ENCODE measurements at places on chromosomes 16 and 17.

DNA sequence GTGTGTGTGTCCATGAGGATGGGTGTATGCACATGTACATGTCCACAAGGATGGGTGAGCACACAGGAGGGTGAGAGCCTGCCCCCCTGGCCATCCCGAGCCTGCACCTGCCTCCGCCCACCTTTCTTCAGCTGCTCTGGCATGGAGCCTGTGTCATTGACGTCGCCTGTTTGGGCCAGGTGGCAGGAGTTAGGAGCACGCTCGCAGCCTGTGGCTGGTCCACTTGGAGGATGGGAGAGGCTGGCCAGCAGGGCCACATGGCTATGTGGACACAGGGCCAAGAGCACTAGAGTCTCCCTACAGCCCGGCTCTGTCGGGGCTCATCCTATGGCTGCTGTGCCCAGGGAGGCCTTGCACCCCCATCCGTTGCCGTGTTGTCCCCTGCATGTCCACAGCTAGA, 21.4 kb downstream of the BAHCC1 start:
- DNase-seq: no peak

- DNase-seq: no peak
Measured at GRCh38 chr16:28259091-28259780, 33.1 kb upstream of the SBK1 start.

GRCh38 chr17:61158376-61158775, 241.3 kb upstream of the TBX2 start:
- DNase-seq: no peak

DNA sequence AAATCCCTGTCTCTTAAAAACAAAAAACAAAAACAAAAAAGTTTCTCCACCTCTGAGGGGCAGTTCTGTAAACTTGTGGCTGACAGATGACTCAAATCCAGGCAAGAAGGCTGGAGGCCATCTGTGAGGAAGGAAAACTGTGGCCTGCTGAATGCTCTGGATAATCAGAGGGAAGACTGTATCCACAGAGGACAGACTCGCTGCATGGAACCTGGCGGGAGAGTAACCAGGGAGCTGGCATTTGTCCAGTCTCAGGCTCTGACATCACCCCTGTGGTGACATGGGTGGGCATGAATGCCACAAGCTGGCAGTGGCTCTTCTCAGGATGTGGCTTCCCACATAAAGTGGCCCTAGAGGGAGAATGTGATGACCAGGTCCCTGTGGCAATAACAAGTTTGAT, 2.8 kb upstream of the KSR1 start:
- DNase-seq: no peak

- no peak for DNase-seq
Measured at GRCh38 chr16:68658341-68658973, 13.3 kb downstream of the CDH3 start.

GRCh38 chr17:71681427-71682173, 439.2 kb upstream of the SOX9 start:
- no peak for DNase-seq

DNA sequence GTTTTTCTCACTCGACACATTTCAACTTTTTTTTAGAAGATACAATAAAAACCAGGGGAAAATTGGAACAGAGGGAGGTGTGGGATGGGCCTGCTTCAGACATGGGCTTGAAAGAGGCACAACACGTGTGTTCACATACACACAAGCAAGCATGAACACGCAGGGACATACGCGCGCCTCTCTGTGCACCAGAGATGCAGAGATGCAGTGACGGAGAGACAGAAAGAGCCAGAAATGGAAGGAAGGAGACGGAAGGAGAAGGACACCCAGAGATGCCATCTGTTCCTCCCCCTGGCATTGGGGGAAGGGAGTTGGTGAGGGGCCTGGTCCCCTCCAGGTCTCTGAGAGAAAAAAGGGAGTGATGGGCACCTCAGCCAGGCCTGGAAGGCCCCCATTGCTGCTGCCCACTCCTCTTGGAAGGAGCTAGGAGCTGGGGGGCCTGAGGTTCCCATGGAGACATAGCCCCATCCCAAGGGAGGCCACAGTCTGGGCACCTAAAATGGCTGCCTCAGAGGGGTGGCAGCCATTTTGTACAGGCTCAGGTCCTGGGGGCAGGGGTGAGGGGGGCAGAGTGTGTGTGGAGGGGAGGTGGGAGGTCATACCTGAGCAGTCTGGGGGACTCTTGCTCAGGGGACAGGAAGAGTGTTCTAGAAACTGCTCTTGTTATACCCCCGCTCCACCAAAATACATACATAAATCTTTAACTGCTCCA, 3.8 kb upstream of the NEUROD2 start:
- DNase-seq: no peak

GRCh38 chr16:54175169-54175551, 111.4 kb downstream of the IRX3 start:
- DNase-seq: no peak

- DNase-seq: no peak
Measured at GRCh38 chr17:79104898-79105600, 30.4 kb downstream of the ENGASE start.

- no peak for DNase-seq
Measured at GRCh38 chr17:50935221-50935995, 69.3 kb upstream of the TOB1 start.
